T-helper 22 cell (primary cell): ENCODE measurements at places on chromosomes 2 and 18.

GRCh38 chr2:165015052-165015642 lies 59.8 kb upstream of the SLC38A11 start:
- no peak for DNase-seq

GRCh38 chr2:71671203-71671854 lies 218.0 kb downstream of the DYSF start:
- DNase-seq, result no peak

DNA sequence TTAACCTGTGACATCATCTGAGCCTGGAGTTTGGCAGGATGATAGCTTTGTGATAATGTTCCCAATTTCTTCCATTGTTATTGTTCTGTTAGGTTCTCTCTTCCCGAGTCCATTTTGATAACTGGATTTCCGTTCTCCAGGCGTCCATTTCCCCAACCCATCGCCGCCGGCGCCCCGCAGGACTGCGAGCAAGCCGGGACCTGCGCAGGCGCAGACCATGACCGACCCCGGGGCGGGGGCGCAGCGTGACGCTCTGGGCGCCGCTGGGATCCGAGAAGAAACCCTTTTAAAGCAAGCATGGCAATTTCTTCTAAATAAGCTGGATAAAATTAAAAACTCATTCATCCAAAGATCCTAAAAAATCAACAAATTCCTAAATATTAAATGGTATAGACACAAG lies at the start of gene SLC25A52:
Gene SLC25A52, minus strand, starts transcription at position 186 of the 400 bp plus-strand sequence. CDS start 219 bp downstream, outside the sequence.
- DNase-seq, result no peak

DNA sequence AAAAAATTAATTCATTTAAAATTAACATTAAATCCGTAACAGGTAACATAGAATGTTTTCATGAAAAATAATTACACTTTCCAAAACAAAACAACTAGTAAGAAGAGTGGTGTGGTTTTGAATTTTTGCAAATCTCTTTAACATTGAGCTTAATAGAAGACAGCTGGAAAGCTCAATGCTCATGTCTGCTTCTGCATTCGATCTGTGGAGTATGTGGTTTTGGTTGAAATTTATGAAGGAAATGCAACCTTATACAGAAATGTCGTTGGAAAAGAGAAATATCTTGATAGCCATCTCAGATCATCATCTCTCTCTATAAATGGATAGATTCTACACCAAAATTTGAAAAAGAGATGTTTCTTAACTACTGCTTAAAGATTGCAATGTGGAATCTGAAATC lies 17.3 kb upstream of the FHL2 start:
- DNase-seq, result no peak

GRCh38 chr18:49798001-49798400 lies 15.3 kb downstream of the ACAA2 start:
- DNase-seq, result no peak

GRCh38 chr2:75547345-75548035 lies 13.2 kb downstream of the EVA1A start:
- DNase-seq, result no peak

GRCh38 chr2:51027442-51027841 lies 4.5 kb downstream of the NRXN1 start:
- DNase-seq, result no peak

DNA sequence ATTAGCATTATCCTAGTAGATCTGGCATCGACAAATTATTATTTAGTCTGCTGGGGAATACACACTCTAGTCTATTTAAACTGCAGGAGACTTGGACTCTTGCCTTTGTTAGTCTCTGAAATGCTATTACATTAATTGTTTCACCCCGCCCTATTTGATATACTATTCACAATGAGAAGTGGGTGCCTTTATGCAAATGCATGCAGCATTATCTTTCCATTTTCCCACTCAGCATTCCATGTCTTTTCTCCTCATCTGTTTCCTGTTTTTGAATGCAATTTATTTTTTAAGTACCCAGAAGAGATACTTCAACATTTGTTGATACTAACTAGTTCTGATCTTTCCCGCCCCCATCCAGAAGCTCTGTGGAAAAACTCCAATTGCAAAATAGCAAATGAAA lies 395.3 kb upstream of the NXPH2 start:
- DNase-seq, result no peak

DNA sequence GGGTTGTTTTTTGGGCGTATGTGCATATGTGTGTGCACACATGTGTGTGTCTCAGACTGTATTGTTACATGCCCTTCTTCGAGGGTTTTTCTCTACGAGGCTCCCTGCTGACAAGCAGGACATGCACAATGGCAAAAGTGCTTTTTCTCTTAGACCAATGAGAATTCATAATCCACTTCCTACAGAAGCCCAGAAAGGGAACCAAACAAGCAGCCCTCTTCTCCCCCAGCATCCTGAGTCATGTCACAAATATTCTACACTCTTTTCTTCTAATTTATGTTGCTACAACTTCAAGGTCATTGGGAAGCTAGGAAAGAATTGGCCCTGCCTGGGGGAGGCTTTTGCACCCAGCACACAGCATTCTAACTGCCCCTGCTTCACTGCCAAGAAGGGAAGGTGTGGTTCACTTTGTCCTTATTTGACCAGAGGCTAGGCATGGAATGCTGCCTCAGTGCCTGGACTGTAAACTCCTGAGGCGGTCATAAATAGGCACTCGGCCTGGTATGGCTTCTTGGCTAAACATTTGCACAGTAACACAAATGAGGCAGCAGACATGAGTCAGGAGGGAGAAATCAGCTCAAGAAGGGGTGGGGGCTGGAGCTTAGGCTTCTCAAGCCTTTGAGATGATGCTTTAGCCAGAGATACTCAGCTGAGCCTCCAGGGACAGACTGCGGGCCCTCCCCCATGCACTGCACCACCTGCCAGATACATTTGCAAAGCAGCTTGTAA lies 92.7 kb upstream of the KLF7 start:
- no peak for DNase-seq

DNA sequence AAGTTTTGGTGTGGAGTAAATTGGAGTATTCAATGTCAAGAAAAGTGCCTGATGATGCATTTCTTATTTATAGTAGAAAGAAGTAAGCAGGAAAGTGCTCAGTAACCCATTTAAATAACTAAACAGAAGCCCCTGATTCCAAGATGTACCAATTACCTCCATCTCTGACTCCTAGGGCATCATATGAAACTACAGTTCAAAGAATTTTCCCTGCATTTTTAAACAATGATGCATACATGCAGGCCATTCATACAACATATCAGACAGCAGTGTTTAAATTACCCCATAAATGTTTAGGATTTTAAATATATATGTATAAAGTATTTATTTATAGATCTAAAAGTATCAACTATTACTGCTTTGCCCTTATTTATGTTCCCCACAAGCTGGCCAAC lies 36.2 kb downstream of the FTCDNL1 start:
- no peak for DNase-seq

- no peak for DNase-seq
Observed at GRCh38 chr2:168255866-168256265, 8.5 kb upstream of the STK39 start.
